ENCODE measurements at places on chromosomes 2 and 18.

- no peak for DNase-seq
Measured at GRCh38 chr2:12858786-12859185, 142.1 kb downstream of the TRIB2 start.

DNA sequence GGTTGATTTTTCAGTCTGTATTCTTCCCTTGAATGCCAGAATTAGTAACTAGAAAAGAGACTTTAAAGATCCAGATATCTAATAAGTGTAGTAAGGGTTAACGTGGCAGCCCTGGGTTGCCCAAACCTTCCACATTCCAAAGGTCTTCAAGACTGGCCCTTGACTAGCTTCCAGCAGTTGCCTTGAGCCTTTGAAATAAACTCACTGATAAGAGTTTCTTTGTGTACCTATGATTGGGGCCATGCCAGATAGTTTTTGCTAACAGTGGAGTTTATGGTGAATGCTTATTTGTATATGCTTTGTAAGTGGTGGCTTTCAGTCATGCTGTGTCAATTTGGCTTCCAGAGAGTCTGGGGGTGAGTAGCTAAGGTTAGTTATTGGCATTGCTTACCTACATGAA, 722.3 kb downstream of the RNF144A start:
- DNase-seq: no peak

DNA sequence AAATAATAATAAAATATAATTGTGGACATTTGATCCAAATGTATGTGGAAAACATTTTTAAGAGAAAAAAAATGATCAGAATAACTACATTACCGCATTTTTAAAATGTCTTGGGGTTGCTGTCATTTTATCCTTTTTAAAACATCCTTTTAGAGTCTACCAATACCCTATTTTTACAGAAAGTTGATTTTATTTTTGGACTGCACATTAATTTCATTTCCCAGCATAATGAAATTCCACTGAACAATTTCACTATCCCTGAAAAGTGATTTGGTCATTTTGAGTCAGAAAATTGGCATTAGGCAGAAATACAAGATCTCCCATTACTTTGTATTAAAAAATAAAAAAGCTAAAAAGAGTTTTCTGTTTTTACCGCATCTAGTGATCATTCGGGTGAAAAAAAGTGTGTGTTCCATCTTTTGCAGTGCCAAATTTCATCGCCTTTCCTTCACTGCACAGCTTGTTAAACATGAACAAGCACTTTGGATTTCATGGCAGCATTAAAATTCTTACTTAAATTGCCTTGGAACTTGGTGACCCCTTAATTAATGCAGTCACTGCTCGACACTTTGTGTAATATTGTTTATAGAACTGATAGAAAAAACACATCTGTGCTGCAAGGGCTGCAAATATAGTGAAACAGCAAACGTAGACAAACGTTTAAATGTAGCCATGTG, 611.7 kb downstream of the TSN start:
- DNase-seq: no peak

DNA sequence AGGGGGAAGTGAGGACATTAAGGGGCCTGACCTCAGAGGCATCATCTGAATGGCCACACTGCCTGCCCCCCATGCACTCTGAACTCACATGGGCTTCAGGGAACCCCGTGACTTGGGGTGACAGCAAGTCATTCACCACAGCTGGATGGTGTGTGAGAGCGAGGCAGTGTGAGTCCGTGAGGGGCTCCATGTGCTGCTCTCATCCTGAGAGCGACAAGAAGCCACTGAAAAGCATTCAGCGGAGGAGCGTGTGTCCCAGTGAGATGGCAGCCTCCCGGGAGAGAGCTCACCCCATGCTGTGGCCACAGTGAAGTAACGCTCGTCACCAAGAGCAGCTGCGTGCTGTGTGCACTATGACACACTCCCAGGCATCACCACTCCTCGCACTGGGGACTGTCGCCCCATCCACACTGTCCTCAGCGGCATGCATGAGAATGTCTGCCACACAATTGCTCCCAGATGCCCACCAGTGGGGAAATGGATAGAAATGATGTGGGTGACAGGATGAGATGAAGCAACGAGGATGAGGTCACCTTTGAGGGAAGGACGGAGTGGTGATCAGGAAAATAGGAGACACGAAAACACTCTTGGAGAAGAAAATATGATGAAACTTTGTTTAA, 213.0 kb upstream of the RAB6C start:
- DNase-seq: no peak

All from CD4-positive, alpha-beta T cell treated with Interleukin-21 for 1 hour (primary cell).